ENCODE measurements at places on chromosomes 2 and 18. TPM values are rescaled to one million over a fixed set of nuclear protein-coding genes. Genes with fewer than 3 reads are reported as not detected.

GRCh38 chr2:201122276-201122675 lies 6.3 kb downstream of the CFLAR start:
- no peak for DNase-seq

GRCh38 chr2:196160946-196161345 lies 10.4 kb downstream of the STK17B start:
- DNase-seq, result no peak

Gene OTOF
- total RNA-seq, result 73.3 TPM

Gene PAIP2B
- total RNA-seq, result 1.9 TPM

Gene WDR33
- 54.9 TPM for total RNA-seq

Measured in dermis blood vessel endothelial cell (primary cell).